ENCODE measurements at places on chromosomes 3 and 15.

GRCh38 chr15:62068810-62069167 lies 2.0 kb downstream of the C2CD4A start:
- DNase-seq: no peak

- DNase-seq: no peak
Measured at GRCh38 chr3:173823911-173824460, 426.4 kb downstream of the NLGN1 start.

- DNase-seq: no peak
Measured at GRCh38 chr3:157487339-157487738, 15.9 kb downstream of the VEPH1 start.

GRCh38 chr3:10000686-10001085 lies 14.0 kb upstream of the EMC3 start:
- no peak for DNase-seq

GRCh38 chr15:28096411-28096669 lies 2.8 kb downstream of the OCA2 start:
- DNase-seq: no peak

GRCh38 chr15:90860942-90861675 lies 7.3 kb upstream of the FURIN start:
- DNase-seq: peak; percentile 99

DNA sequence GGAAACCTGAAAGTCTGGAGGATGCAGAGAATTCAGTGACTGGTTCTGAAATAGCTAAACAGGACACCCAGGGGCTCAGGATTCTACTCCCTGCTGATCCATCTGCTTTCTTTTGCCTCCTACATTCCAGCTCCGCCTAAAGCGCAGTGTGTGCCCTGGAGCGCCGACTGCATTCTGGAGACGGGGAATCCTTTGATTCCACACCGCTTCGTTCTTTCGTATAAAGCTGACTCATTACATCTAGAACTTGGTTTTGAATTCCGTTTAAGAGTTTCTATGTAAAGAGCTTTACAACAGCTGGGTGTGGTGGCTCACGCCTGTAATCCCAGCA lies 61.8 kb downstream of the SENP2 start:
- DNase-seq: no peak

- DNase-seq: no peak
Measured at GRCh38 chr3:37287776-37288175, 113.4 kb upstream of the LRRFIP2 start.

- no peak for DNase-seq
Measured at GRCh38 chr15:66868918-66869317, 166.9 kb downstream of the SMAD6 start.

DNA sequence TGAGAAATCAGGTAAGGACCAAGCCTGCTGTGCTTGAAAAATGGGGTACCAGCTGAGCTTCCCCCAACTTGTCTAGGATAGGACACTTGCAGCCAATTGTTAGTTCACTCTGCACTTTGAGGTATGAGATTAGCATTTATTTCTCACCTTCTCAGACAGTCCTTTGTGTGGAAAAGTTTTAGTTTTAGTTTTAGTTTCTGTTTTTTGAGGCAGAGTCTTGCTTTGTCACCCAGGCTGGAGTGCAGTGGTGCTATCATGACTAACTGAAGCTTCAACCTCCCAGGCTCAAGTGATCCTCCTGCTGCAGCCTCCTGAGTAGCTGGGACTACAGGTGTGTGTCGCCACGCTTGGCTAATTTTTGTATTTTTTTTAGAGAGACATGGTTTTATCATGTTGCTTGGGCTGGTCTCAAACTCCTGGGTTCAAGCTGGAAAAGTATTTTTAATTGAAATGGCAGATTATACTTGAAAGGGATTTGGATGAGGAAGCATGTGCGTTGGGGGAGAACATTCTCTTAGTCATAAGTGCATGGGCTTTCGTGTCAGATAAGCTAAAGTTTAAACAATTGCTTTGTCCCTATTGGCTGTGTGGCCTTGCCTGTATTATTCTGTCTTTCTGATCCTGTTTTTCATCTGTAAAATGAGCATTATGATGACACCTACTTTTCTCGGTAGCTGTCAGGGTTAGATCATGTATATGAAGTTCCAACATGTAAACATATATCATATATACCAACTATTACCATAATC lies 25.2 kb upstream of the CCK start:
- no peak for DNase-seq

DNA sequence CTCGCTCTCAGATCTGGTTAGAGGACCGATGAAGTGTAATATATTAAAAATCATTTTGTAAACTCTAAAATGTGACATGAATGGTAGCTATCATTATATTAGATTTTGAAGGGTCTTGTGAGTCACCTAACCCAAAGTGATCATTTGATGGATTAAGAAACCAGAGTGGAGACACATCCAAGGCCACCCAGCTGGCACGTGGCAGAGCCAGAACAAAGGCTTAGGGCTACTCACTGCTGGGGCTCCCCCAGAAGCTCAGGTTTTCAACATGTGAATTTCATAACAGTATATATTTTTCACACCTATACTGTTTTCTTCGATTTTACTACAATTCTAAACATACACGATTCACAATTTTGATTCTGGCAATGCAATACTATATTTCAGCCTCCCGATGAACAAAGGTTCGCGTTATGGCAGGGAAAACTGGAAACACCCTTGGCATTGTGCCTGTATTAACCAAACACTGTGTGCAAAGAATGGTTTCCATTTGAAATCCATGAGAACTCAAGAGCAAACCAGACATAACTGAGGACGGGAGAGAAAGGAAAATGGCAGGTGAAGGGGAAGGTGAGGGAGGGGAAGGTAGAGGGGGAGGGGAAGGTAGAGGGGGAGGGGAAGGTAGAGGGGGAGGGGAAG lies 88.9 kb downstream of the ADAMTS17 start:
- no peak for DNase-seq

DNA sequence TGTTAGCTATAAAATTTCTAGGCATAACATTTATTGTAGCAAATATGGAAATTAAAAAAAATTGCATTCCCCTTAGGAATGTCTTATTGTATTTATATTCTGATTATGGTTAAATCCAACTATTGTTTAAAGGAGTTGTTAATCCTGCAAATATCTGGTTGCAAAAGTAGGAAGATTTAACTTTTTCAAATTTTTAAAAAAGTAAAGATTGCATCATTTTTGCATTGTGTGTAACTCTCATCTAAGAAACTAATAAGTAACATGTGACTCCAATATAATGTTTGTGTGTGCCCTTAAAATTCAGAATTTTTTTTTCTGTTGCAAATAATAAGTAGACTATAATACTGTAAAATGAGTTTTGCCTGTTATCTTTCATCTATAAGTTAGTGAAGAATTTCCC lies 204.1 kb upstream of the DPH6 start:
- DNase-seq: no peak

DNA sequence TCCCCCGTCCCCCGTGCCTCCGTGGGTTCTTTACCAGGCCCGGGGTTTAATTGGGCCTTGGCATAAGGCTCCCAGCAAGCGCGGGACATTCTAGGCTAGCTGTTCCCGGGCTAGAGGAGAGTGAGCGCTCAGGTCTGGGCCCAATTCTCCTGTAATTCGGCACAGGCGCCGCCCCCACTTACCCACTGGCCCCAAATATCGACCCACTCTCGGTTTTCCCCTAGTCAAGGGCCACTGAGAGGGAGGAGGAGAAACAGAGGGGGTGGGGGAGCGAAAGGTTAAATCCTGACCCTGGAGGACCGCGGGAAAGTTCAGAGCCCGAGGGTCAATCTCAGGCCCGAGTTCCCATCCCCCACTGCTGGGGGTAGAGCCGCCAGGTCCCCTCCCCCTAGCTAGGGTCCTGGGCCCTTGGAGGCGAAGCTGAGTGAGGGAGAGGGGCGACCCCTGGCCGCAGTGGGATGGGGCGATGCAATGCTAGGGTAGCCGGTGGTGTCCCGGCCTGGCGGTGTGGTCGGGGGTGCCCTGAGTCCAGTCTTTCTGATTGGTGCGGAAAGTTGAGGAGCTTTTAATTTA lies 8.5 kb upstream of the ONECUT1 start:
- DNase-seq: no peak

- no peak for DNase-seq
Measured at GRCh38 chr3:39101022-39101689, 6.3 kb downstream of the GORASP1 start.

GRCh38 chr3:106172780-106173179 lies 304.0 kb upstream of the CBLB start:
- DNase-seq: no peak

DNA sequence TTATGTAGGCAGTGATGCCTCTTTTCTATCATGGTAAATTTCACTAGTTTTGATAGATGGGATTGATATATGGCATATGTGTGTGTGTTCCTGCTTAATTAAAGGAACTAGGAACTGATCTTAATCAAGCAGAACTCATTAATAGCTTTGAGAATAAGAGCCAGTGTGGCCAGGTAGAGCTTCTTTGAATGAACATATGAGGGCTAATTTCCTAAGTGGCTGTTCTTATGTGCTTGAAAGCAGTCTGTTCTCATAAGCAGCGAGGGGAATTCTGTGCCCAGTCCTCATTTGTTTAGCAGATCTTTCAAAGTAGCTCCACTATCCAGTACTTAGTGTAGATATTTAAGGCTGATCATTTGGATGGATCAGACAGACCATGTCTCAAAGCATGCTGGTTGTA lies 164.2 kb downstream of the GABRG3 start:
- no peak for DNase-seq

DNA sequence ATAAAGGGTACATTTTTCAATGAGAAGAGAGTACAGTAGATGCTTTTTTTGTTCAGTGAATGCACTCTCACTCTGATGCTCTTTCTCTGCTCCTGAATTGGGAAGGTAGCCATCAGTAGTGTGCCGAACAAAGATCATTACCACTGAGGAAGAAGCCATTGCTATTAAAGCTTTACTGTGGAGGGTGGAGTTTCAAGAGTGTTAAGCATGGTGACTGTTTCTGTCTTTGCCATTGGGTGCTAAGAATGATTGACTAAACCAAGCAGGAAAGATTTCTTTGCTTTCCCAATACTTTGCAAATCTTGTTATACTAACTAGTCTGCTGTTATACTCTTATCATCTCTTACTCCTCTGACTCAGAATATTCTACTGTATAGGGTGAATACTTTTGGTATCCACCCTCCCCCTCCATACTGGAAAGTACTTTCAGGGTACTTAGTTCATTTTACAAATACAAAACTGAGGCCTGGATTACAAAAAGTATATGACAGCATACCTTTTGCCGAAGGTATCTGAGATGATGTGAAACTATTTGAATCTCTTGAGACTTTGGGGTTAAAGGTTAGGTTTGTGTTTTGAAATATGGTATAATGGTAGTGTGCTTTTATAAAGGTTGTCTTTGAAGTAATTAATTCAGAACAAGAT lies 1.7 kb downstream of the RAB11A start:
- peak; percentile 61 for DNase-seq

GRCh38 chr3:88775026-88775690 lies 332.3 kb upstream of the EPHA3 start:
- no peak for DNase-seq

GRCh38 chr3:62554264-62554799 lies 181.0 kb upstream of the FEZF2 start:
- no peak for DNase-seq

GRCh38 chr3:71111784-71112440 lies 471.6 kb downstream of the FOXP1 start:
- no peak for DNase-seq

- DNase-seq: no peak
Measured at GRCh38 chr3:122273498-122273897, 51.5 kb upstream of the CSTA start.

DNA sequence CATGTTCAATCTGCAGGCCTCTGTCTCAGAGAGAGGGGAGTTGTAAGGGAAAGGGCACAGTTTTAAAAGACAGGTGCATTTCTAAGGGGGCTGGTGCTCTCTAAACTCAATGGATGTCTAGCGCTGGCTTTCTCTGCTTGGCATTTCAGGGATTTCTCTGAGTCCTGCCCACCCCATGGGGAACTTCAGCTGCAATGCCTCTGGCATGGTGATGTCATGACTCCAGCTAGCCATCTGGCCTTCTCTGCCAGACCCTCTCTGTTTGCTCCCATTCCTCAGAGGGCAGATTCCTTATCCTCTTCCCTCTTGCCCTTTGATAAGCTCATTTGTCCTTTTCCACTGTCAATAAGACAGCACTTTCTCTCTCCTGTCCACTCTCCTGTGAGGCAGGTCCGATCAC lies 40.8 kb downstream of the RPLP1 start:
- DNase-seq: no peak

DNA sequence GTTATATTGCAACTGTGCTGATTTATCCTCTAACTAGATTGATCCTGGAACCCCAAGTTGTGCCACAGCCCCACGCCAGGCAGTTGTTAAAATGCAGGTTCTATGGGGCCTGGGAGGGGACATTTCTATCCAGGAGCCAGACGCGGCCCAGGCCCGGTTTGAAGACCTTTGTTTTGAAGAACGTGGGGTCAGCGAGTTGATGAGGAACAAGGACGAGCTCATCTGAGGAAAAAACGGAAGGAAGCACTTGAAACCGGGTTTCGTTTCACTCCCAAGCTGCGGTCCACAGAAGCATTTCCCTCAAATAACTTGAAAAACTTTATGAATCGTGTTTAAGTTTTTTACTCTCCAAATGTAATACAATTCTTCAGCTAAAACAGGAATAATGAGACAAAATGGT lies 76.4 kb downstream of the CHSY1 start:
- no peak for DNase-seq

GRCh38 chr15:89126009-89126408 lies 37.8 kb downstream of the ABHD2 start:
- no peak for DNase-seq

- DNase-seq: no peak
Measured at GRCh38 chr3:136714020-136714419, 38.2 kb downstream of the STAG1 start.

GRCh38 chr3:43207628-43208085 lies 78.7 kb upstream of the SNRK start:
- DNase-seq: no peak

GRCh38 chr15:71810256-71811035 lies at the start of gene NR2E3:
NR2E3 (plus strand) TSS chr15:71810554; CDS start chr15:71810744, 190 bp downstream.
- DNase-seq: no peak

GRCh38 chr15:29062626-29063025 lies 176.9 kb downstream of the APBA2 start:
- no peak for DNase-seq

GRCh38 chr3:189344996-189345395 lies 173.2 kb downstream of the TPRG1 start:
- DNase-seq: no peak

GRCh38 chr3:113094337-113095221 lies 103.8 kb downstream of the GTPBP8 start:
- DNase-seq: no peak

- no peak for DNase-seq
Measured at GRCh38 chr15:31271711-31272557, 54.7 kb upstream of the KLF13 start.

GRCh38 chr3:172159962-172160538 lies 120.7 kb downstream of the FNDC3B start:
- no peak for DNase-seq

- peak; percentile 3 for DNase-seq
Measured at GRCh38 chr3:140128631-140129030, 193.6 kb downstream of the CLSTN2 start.
